Activated naive CD4-positive, alpha-beta T cell treated with anti-CD3 and anti-CD28 coated beads, Interleukin-2, amount 10 ng/mL, durations not matched to agents 7 days and 5 days (primary cell): ENCODE measurements at places on chromosomes 3 and 15.

- DNase-seq = no peak
These were observed 1273.9 kb downstream of the OTOL1 start for GRCh38 chr3:162770551-162770950.

DNA sequence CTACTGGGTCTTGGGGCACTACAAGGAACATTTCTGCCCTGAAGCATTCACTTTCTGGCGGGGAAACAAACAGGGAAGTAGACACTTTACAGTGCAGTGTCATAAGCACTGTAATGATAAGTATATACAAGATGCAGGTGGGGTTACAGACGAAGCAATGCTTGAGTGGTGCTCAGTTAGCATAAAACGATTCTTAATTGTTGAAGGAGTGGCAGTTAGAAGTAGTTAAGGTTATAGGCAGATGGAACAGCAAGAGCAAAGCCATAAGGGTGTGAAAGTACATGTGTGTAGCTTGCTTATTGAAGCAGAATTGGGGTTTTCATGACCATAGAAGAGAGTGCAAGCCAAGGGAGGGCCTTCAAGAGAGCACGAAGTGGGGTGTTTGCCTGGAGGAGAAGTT is 46.2 kb downstream of the SLC25A26 start:
- DNase-seq = no peak

DNA sequence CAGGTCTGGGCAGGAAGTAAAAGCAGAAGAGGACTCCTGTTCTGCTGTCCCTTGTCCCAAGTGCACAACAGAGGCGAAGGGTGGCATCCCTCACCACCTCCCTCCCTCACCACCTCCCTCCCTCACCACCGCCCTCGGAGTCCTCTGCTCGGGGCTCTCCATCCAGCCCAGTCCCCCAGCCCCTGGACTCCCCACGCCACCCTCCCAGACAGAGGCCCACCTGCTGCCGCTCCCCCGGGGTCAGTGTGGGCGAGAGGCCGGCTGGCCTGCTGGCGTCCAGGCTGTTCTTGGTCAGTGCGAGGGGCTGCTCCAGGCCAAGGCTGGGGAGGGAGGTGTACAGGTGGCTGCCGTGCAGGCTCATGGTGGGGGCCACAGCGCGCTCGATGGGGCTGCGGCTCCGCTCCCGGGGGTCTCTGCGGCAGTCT is 79.1 kb downstream of the VGLL4 start:
- peak; percentile 8 for DNase-seq

DNA sequence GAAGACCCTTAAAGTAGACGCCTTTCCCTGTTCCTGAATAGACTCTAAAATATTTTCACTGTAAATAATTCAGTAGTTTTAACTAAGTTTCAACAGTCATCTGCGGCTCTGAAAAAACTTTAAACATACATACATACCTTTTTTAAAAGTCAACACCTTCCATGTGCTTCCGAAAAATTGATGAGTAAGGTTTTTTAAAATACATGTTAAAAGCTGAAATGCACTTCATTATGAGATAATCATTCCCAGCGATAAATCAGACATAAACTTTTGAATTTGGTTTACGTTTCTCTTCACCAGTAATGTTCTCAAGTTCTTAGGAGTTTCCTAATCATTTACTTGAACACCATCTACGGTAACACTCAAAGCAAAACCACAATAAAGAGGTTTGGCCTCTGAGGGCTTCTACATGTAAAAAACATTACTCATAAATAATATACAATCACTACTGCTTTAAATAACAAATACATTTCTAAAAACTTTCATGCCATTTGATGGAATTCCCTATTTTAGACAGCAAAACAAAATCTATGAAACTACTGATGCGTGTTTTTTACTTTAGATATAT is 403.5 kb downstream of the SHQ1 start:
- DNase-seq = no peak
